ENCODE measurements at places on chromosomes 12 and 14. TPM values are rescaled to one million over a fixed set of nuclear protein-coding genes. Genes with fewer than 3 reads are reported as not detected.

B4GALNT3 gene
- 3.3 TPM for total RNA-seq

TAS2R31 gene
- total RNA-seq = not detected

WASHC3 gene
- total RNA-seq = 79.8 TPM

GRCh38 chr14:71358209-71358931 lies 451.1 kb downstream of the PCNX1 start:
- no peak for DNase-seq

GRCh38 chr12:754851-755562 lies 2.6 kb downstream of the WNK1 start:
- peak; percentile 68 for DNase-seq

GRCh38 chr14:93126111-93126510 lies 10.4 kb upstream of the ITPK1 start:
- no peak for DNase-seq

DNA sequence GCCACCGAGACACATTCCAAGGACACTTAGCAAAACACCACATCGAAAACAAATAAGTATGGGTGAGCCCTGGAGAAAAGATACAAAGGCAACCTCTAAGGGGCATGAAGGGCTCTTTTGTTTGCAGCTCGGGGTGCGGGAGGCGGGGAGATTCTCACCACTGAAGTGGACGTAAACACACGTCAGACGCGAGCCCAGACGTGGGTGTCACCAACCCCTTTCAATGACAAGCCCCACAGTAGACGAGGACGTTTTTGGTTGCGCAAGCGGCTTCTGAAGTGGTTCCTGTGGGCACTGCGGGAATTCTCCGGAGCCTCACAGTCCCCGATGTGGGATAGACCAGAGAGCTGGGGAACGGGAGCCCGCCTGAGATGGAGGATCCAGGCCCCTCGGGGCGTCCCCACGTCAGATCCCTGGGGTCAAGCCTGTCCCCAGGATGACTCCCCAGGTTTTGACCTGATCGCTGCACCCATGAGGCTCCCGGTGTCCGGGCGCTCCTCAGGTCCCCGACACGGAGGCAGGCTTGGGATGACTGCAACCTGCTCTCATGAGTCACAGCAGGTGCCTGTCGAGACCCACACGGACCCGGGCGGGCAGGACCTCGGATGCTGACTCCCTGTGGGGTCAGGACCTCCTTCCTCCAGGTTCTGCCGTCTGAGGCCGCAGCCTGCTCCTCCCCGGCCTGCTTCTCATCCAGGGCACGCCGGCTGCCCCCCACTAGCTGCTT lies 20.3 kb upstream of the ADGRD1 start:
- peak; percentile 16 for DNase-seq

GRCh38 chr14:22653012-22653621 lies 9.0 kb upstream of the OR6J1 start:
- peak; percentile 72 for DNase-seq

All from H4 (cell line).